ENCODE measurements at places on chromosomes 3 and 15. TPM values are rescaled to one million over a fixed set of nuclear protein-coding genes. Genes with fewer than 3 reads are reported as not detected.

The GADL1 gene
- not detected for total RNA-seq

- DNase-seq: no peak
Observed at GRCh38 chr15:101058735-101059134, 139.6 kb downstream of the LRRK1 start.

The MYL3 gene
- not detected for total RNA-seq

DNA sequence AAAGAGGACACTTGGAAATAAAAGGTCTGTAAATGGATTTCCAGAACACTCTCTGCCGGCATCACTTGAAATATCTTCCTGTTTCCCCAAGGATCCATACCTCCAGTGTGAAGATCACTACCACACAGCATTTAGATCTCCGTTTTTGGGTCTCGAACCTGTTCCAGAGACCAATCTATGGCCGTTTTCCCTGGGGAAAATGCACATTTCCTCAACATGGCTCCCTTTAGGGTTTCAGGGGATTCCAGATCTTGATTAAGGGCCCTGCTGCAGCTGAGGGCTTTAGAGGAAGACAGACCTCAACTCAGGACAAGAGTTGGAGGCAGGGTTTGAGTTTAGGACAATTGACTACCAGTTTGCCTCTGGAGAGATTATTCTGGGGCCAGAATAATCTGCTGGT, 2.1 kb downstream of the CTSH start:
- no peak for DNase-seq

GRCh38 chr15:93985176-93985575, 246.2 kb upstream of the MCTP2 start:
- no peak for DNase-seq

DNA sequence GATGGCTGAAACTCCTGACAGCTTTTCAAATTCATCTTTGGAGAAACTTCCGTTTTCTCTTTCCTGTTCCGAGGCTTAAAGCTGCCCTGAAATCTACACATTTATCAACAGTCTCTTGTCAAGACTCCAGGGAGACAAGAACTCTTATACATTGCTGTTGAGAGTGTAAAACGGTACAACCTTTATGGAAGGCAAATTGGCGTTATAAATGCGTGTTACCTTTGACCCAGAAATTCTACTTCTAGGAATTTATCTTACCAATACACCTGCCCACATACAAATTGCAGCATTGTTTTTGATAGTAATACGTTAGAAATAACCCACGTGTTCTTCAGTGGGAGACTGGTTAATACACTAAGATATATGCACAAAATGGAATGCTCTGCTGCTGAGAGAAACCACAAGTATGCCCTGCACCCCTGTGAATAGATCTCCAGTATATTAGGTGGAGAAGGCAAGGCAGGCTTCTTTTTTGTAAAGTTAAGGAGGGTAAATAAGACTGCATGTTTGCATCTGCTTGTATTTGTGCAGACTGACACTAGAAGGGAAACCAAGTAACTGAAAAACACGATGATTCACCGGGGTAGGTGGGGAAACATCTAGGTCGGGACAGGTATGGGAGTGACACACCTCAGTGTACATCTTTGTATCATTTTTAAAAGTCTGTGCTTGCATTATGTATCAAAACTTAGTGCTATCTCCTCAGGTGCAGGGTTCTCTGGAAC, 97.5 kb downstream of the IGF1R start:
- peak; percentile 57 for DNase-seq

All from IMR-90 (cell line).